Urinary bladder (tissue), 4 donors: ENCODE measurements at places on chromosomes 4 and X. TPM values are rescaled to one million over a fixed set of nuclear protein-coding genes. Genes with fewer than 3 reads are reported as not detected.

Gene MFAP3L
- 5.5 TPM for polyA plus RNA-seq

Gene GUCY1A1
- polyA plus RNA-seq, result 4.8 TPM

Gene EDA2R
- 0.35 TPM for polyA plus RNA-seq

Gene CENPVL2
- not detected for polyA plus RNA-seq

Gene XAGE2
- polyA plus RNA-seq, result not detected

Gene TBL1X
- 26.1 TPM for polyA plus RNA-seq

Gene TRPC5OS
- polyA plus RNA-seq, result not detected

Gene MAGEA11
- polyA plus RNA-seq, result not detected

DNA sequence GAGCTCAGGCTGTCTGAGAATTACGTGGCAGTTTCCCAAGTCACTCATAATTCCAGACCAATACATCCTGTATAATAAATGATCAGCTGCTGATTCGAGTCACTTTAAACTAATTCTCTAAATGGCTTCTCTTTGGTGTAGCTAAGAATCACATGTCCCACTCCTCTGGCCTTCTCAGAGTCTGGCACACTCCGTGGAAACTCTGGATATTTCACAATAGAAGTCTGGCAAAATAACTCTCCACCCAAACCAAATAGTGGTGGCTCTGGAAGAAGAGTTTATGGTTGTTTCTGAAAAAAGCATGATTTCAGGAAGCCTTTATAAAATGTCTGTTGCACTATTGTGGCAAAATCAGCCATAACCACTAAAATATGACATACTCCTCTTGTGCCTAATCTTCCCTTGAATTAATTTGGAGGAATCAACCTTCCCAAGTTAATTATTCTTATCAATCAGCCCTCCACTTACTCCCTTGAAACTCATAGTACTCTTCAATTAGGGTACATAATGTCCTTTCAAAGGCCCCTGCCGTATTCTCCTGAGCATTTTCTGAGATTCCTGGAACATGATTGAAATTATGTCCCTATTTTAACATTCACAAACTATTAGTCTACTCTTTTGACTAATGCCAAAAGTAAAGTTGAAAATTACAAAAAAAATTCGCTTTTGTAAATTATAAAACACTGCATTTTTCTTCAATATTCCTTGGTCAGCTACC lies 991.6 kb downstream of the FAT4 start:
- DNase-seq, result no peak

DNA sequence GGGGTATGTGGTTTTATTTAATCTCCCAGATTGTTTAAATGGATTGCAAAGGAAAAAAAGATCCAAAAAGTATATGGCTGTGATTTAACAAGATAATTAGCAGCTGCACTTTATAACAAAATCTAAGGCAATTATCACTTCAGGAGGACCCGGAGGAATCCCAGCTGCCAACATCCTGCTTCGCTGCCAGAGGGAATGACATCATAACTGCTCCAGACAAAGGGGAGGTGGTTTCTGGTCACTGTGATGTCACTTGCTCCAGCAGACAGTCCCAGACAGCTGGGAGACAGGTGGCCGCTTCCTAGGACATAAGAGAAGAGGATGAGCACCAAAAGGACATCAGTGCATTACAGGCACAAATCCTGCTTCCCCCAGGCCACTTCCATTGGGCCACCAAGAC lies 371.0 kb downstream of the BCOR start:
- DNase-seq, result no peak

GRCh38 chrX:12953420-12953819 lies 21.5 kb upstream of the TMSB4X start:
- DNase-seq, result no peak

- DNase-seq, result no peak
Observed at GRCh38 chr4:73028621-73029020, 40.9 kb downstream of the COX18 start.

- DNase-seq, result no peak
Observed at GRCh38 chr4:155339999-155340398, 36.8 kb downstream of the MAP9 start.

DNA sequence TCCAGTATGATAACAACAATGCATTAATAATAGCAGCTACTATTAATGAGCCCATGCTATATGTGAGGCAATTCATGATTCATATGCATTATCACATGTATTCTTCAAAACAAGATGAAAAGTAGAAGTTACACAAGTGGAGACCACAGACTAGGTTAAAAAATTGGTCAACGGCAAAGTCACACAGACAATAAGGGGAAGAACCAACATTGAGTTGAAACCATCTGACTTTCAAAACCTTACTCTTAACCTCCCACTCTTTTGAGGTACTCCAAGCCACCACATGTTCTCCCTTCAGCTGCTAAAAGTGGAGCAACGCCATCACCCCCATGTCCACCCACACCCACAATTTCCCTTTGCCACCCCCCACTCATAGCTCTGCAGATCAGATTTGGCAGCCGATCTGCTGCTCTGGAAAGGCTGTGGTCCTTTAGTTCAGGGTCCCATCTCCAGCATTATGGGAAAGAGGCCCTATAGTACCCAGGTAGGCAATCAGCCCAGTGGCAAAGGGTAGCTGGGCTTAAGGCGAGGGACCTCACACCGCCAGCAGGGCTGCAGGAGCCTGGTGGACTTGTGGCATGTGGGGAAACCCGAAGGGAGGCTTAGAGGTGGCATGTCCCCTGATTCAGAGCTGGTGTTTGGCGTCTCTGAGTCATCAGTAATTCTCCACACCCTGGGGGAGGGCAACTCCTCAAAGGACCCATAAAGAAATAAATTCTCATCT lies 33.5 kb upstream of the CYBB start:
- no peak for DNase-seq

- no peak for DNase-seq
Observed at GRCh38 chr4:92522356-92522755, 218.6 kb downstream of the GRID2 start.

DNA sequence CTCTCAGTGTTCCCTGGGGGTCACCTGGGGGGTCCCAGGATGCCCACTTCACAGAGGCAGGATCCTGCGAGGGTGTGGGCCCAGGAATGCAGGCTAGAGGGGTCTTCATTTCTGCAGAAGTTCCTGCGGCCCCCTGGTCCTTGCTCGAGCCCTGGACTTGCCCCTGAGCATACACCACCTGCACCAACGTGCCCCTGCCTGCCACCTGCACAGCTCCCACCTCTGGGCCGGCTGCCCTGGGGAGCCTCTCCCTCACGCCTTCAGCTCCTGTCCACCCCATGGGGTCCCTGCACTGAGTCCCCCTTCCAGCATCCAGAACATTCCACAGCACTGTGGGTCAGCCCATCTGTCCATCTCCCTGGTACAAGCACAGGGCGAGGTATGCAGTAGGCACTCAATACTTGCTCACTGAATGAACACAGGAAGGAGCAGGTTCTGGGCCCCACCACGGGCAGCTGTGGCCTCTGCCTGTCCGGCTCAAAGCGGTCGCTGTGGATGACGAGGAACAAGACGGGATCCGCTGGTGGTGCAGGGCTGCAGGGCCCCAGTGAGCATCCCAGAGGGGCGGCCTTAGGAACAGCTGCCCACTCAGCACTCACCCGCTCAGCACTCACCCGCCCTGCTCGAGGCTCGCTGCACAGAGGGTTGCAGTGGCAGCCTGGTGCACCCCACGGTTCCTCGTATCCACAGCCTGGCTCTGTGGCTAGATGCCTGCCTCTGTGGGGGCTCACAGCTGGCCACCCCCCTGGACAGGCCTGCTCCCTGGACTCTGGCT lies 70.5 kb upstream of the MXD4 start:
- DNase-seq, result no peak

DNA sequence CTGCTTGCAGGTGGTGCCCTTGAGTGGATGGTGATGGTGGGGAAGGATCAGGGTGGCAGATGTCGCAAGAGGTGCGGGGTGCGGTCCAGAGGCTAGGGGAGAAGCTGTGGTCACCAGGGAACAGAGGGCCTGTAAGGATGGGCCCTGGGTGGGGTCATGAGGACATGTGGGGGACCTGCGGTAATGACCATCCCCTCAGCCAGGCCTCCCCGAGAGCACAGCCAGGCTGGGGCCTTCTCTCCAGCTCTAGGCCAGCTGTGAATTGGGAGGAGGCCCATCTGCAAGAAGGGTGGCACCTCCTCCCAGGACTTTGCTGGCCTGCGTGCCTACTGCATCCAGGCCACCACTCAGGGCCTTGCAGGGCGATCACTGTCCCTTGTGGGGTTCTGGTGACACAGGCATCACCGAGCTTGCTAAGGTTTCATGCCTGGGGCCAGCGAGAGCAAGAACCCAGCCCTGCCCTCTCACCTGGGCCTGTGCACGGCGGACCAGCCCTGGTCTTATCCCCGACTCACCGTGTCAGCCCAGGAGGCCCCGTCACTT lies 34.1 kb upstream of the MXD4 start:
- DNase-seq, result no peak

GRCh38 chr4:3682236-3683076 lies 83.7 kb upstream of the ADRA2C start:
- no peak for DNase-seq

DNA sequence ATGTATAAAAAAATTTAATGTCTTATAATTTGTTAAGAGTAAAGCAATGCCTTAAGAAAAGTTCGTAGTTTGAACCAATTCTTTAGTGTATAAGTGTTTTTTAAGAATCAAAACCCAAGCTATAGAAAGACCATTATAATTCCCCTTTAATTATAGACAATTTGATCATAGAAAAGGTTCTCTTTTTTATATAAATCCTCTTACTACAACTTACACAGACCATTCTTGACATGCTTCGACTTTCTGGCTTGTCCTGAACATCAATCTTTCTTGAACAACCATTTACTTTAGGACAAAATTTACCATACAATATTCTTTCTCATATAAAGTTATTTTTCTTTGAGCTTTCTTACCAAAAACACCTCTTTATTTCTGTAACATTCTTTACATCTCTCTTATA lies 330.5 kb upstream of the SPANXN1 start:
- DNase-seq, result no peak

DNA sequence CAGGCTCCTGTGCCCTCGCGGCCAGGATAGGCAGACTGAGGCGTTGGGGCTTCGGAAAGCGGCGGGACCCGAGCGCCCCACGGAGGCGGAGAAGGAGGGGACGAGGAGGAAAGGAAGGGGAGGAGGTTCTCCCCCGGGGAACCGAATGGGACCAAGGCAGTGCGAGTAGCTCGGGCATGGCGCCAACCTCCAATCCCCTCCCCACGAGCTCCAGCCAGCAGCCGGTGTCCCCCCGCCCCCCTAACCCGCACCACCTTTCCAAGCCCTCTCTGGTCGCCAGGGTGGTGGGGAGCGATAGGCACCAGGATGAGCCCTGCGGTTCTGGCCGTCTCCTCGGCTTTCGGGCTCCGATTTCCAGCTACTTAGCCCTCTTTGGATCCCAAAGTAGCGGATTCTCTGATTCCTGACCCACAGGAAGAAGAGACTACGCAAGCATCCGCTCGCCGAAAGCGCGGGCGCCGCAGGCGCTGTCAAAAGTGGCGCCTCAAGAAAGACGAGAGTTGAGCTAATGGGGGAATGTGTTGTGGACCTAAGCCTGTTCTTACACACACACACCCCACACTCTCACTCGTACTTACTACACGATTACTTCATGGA lies 15.2 kb upstream of the ZIC3 start:
- no peak for DNase-seq

- peak; percentile 57 for DNase-seq
Observed at GRCh38 chrX:40434947-40435346, 145.8 kb upstream of the ATP6AP2 start.

DNA sequence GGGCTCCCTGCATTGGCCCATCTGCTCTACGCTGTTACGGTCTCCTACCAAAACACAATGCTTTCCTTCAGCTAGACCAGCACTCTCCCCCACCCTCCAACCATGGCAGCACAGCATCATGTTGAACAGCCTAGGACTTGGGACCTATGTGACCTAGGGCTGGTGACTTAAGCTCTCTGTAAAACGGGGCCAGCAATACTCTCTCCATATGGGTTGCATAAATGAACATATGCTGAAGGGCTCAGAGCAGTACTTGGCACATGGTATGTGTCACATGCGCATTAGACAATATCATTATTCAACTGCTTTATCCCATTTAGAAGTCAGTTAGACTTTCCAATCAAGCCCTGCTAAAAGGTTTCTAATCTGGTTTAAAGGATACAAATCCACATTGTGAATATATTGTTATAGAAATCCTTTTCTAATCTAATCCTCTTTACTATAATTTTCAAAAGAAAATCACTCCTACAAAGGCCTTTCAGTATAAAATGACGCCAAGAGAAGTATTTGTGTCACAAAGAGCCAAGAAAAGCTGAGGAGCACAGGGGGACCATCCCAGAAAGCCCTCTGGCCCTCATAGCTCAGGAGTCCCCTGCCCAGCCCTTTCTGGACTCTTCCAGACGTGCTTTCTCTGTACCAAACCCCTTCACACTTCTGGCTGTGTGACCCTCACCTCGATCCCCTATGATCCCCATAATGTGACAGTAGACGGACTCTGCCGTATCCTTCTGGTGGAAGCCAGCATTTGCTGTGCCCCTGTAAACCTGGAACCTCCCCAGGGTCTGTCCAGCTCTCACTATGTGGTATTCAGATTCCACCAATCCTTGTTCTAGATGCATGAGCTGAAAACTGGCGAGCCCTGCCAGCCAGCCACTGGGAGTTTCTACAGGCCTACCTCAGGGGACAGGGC lies 42.3 kb downstream of the NSG1 start:
- DNase-seq, result no peak

DNA sequence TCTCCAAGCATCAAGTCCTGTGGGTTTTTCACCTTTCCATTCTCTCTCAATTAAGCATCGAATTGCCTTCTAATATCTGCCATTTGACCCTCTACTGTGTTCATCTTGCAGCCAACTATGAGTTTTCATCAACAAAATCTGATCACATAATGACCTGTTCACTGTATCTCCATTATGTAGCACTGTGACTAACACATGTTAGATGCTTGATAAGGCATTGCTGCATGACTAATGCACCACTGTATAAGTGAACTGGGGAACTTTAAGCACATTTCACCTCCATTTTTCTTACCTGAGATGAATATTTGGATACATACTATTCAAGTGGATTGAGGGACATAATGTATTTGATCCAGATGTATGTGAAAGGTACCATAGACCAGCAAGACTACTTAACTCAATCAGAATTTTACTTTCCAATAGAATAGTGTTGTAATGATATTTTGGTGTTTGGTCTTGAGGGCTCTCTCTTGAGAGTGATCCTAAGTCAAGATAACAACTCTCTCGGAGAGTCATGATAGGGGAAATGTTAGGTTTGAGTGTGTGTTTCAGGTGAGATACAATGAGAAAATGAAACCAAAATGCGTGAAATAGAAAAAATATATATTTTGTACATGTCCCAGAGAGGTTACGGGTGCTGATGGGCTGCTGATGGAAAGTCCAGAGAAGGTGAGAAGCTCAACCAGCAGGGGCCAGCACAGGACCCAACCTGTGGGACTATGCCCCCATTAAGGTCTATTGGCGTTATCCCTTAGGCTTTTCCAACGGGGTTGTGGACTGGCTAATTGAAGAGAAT lies 60.2 kb upstream of the HS3ST1 start:
- no peak for DNase-seq

GRCh38 chr4:86130160-86130933 lies 229.5 kb downstream of the MAPK10 start:
- DNase-seq, result no peak

DNA sequence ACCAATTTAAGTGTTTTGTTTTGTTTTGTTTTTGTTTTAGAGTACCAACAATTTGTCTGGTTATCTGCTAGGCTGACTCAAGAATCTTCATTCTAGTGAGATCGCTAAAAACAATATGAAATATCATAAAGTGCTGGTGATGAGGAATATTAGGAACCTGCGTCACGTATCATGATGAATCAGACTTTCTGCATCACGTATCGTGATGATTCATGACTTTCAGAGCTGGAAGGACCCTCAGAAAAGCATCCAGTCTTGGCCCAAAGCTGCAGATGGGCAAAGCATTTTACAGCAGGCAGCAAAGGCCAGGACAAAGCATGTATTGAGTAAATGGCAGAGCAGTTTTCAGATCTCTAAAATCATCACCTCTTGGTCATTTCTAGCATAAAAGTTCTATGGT lies 278.0 kb upstream of the BOD1L1 start:
- DNase-seq, result no peak
